ENCODE measurements at places on chromosomes 1 and 21.

GRCh38 chr1:109499661-109500536, 6.0 kb downstream of the CYB561D1 start:
- DNase-seq: no peak

DNA sequence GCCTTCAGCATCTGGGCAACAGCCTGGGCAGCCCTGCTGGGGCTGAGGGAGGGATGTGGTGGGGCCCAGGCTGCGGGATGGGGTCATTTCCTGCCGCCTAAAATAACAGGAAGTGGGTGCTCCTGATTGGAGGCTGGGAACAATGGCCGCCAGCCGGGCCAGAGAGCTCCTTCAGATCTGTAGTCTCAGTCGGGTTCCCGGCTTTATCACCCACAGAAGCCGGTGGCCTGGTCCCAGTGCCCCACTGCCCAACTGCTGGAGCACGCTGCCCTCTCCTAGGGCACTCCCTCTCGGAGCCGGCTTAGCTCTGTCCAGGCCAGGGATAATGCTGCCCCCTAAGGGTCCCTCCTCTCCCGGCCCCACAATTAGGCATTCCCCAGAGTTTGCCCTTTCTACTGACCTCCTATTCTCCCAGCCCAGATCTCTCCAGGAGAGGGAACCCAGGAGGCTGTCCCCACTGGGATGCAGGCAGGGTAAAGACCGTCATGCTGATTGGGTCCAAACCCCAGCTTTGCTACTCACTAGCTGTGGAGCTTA, 5.1 kb downstream of the MAP7D1 start:
- DNase-seq: no peak

DNA sequence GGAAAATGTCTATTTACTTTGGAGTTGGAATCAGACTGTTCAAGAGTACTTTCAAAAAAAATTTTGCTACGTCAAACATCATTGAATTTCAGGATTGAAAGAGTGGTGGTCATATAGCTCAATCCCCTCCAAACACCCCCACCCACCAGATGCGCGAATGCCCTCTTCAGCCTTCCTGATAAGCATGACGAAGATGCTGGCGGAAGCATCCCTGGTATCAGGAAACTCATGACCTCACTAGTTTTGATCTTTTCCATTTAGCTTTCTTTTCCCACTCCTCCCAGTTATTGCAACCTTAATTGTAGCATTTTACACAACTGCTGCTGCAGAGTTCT, 104.4 kb downstream of the LEPR start:
- DNase-seq: no peak

- peak; percentile 13 for DNase-seq
Measured at GRCh38 chr1:51192213-51192843, 43.7 kb upstream of the RNF11 start.

DNA sequence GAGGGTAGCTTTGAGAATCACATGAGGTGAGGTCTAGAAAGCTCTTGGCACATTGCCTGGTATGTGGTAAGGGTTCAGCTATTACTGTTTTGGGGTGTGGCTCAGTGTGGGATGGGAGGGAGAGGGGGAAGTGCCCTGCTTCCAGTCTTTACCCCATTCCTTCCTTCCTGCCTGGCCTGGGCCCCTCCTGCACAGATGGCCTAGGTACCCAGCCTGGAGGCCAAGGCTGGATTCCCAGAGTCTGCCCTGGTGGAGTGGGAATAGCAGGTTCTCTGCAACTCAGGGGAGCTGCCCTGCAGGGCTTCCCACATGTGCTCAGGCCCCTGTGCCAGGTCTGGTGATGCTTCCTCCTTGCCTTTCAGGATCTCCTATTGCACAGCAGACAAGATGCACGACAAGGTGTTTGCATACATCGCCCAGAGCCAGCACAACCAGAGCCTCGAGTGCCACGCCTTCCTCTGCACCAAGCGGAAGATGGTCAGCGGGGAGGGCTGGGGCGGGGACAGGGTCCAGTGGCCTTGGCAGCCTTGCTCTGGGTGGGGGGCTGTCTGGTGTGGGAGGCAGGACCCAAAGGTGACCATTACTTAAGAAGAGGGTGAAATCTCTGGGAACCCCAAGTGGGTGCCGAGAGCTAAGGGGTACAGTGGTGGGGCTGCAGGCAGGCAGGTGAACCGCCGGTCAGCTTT, 13.5 kb downstream of the LDLRAP1 start:
- no peak for DNase-seq

Data from stimulated activated CD8-positive, alpha-beta memory T cell treated with anti-CD3 and anti-CD28 coated beads, Interleukin-4, amount 100 ng/mL, for 1 hour (primary cell).